ENCODE measurements at places on chromosomes 12 and 14. TPM values are rescaled to one million over a fixed set of nuclear protein-coding genes. Genes with fewer than 3 reads are reported as not detected.
A peak's percentile ranks its signal among the peaks of the same experiment; 100 is the strongest.

DNA sequence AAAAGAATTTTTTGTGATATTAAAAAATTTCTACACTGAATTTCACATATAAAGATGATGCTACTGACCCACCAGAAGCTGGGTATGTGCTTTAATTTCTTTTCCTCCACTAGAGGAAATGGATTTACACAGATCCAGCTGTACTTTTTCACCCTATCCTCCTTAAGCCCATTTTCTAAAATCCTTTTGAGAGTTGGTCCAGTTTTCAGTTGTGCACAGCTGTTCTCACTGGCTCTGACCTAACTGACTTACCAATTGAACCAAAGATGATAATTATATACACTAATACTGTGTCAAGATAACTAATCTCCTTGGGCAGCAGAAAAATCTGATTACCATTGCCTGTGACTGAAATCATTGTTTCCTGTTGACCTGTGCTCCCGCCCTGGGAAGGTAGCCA lies 108.5 kb downstream of the ZFC3H1 start:
- H3K36me3 ChIP-seq: no peaks in the 10 kb centered on the region
- H3K27me3 ChIP-seq: no peaks in the 10 kb centered on the region
- no peak overlapping the region for H3K27ac ChIP-seq
- no peak overlapping the region for H3K4me3 ChIP-seq

Gene KRT78
- not detected for total RNA-seq

Gene EPYC
- total RNA-seq: not detected

Gene MYF6
- not detected for total RNA-seq

DNA sequence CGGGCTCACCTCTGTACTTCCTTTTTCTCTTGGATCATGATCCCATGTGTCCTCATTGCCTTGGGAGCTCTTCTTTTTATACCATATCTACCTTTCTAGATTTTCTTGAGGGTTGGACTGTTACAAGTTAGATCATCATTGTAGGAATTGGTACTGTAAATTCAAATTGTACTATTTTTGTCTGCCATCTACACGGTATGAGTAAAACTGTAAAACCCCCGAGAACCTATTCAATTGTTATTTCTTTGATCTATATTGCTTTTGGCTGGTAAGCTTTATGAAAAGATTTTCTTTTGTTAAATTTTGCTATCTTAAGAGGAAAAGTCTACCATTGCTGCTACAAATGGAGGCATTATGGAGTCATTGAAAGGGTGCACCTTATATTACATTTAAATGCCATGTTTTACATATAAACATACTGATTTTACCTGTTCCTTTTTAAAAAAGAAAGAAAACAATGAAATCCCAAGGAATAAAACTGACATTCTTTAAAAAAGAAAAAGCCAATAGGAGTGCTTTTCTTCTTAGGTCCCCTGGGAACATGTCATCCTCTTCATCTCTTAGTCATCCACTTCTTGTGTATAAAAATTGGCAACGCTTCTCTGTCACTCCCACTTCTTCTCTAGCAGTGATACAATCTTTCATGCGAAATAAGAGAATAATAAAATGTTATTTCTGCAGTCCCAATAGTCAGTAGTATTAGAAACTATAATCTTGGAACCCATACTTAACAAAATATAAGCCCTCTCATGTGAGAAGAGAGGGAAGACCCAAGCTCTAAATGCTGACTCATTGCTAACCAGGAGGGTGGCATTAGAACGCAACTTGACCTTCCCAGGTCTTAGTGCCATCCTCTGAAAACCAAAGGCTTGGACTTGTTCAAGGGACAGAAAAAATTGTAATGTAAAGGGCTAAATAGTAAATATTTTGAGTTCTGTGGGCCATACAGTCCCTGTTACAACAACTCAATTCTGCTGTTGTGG lies 20.4 kb downstream of the RGS6 start:
- no peak overlapping the region for H3K27ac ChIP-seq
- no peaks in the 10 kb centered on the region for H3K27me3 ChIP-seq
- DNase-seq: no peak
- no peaks in the 10 kb centered on the region for H3K4me1 ChIP-seq
- H3K36me3 ChIP-seq: no peaks in the 10 kb centered on the region

DNA sequence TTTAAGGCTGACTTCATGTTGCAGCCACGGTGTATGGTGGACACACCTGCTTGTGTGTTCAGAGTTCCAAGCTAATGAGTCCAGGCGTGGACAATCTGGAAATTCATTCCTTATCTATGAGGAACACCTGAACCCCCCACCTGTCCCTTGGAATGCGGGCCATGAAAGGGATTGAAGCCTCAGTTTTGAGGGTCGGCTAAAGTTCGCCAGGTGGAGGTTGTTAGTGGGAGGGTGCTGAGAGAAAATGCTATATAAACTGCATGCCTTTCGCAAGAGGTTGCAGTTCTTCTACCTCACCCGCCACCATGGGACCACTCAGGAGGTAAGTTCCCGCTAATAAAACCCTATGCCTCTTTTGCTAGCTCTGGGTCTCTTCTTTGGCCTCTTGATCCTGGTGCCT lies 348.0 kb downstream of the BCL11B start:
- H3K36me3 ChIP-seq: no peaks in the 10 kb centered on the region
- no peaks in the 10 kb centered on the region for H3K27me3 ChIP-seq
- H3K4me3 ChIP-seq: no peak overlapping the region

GRCh38 chr12:57533108-57533507 lies 10.5 kb downstream of the MBD6 start:
- no peak for DNase-seq
- no peaks in the 10 kb centered on the region for H3K4me1 ChIP-seq
- peaks cover 70% of the 10 kb centered on the region for H3K36me3 ChIP-seq
- H3K4me3 ChIP-seq: no peak overlapping the region
- H3K27me3 ChIP-seq: no peaks in the 10 kb centered on the region

DNA sequence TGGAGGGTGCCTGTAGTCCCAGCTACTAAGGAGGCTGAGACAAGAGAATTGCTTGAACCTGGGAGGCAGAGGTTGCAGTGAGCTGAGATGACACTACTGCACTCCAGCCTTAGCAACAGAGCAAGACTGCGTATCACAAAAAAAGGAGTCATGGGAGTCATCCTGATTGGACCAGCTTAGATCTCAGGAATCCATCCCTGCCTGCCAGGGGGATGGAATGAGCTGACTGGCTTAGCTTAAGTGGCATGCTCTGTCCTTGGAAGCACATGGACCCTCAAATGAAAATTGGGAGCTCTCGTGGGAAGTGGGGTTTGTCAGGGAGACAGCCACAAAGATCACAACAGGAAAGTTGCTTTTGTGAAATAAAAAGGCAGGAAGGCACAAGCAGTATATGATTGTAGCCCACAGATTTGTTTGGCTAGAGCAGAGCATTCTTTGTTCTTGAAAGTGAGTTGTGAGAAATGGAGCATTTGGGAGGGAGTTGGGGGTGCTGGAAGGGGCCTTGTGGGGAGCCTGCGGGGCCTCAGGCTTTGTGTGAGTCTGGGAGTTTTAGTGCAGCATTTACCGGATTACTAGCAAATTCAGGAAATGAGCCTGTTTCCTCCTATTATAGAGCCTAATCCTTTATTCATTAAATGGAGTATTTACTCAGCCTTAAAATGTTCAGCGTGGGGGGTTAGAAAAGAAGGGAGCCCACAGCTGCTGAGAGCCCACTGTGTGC lies 30.7 kb downstream of the DGLUCY start:
- DNase-seq: peak; percentile 85
- no peak overlapping the region for H3K4me3 ChIP-seq
- no peak overlapping the region for H3K27ac ChIP-seq
- H3K27me3 ChIP-seq: peaks cover 8% of the 10 kb centered on the region
- H3K36me3 ChIP-seq: peaks cover 7% of the 10 kb centered on the region

Gene RAPGEF3
- total RNA-seq: 0.83 TPM

DNA sequence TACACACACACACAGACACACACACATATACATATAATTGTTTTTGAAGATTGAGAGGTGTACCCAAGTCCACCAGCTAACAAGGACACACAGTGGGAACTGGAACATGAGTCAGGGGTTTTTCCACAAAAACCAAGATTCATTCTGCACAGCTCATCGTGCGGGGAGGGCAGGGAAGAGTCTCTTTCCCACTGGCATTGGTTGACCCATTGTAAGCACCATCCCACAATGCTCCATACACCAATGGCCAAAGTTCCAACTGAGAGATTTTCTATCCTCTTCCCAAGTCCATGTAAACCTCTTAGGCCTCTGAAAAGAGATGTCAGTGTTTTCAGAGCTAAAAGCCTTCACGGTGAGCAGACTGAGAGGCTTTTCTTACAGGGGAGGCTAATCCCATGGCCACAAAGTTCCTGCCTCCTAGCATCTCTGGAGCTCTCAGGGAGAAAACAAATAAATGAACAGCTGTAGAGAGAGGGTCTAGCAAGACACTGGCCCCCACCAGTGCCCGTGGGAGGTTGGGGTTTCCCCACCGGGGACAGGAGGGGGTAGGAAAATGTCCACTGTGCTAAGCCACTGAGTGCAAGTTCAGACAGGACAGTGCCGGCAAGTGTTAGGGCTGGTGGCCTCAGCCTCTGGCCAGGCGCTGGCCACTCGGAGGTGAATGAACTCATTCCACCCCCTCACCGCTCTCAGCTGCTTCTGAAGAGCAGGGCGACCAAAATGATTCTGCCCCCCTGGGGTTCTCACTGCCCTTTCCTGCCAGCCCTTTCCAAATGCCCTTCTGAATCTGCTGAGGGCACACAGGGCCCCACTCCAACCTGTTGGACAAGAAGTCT lies 21.5 kb upstream of the TC2N start:
- no peak overlapping the region for H3K27ac ChIP-seq
- peaks cover 2% of the 10 kb centered on the region for H3K4me1 ChIP-seq
- peaks cover 61% of the 10 kb centered on the region for H3K36me3 ChIP-seq

- no peak for DNase-seq
- no peaks in the 10 kb centered on the region for H3K36me3 ChIP-seq
- no peak overlapping the region for H3K27ac ChIP-seq
- peaks cover 64% of the 10 kb centered on the region for H3K27me3 ChIP-seq
- H3K4me1 ChIP-seq: no peaks in the 10 kb centered on the region
- H3K4me3 ChIP-seq: no peak overlapping the region
Observed at GRCh38 chr12:114440270-114441038, 34.5 kb upstream of the TBX5 start.

Gene KRT1
- total RNA-seq: not detected

- H3K27me3 ChIP-seq: no peaks in the 10 kb centered on the region
- no peak for DNase-seq
- H3K4me1 ChIP-seq: peaks cover 27% of the 10 kb centered on the region
- H3K4me3 ChIP-seq: no peak overlapping the region
- no peaks in the 10 kb centered on the region for H3K36me3 ChIP-seq
Observed at GRCh38 chr12:46493150-46493833, 120.7 kb upstream of the SLC38A2 start.

GRCh38 chr12:132615579-132616038 lies 3.0 kb upstream of the P2RX2 start:
- no peak overlapping the region for H3K27ac ChIP-seq
- no peak overlapping the region for H3K4me3 ChIP-seq
- no peaks in the 10 kb centered on the region for H3K4me1 ChIP-seq
- no peak for DNase-seq
- H3K27me3 ChIP-seq: peaks cover 47% of the 10 kb centered on the region
- H3K36me3 ChIP-seq: no peaks in the 10 kb centered on the region

DNA sequence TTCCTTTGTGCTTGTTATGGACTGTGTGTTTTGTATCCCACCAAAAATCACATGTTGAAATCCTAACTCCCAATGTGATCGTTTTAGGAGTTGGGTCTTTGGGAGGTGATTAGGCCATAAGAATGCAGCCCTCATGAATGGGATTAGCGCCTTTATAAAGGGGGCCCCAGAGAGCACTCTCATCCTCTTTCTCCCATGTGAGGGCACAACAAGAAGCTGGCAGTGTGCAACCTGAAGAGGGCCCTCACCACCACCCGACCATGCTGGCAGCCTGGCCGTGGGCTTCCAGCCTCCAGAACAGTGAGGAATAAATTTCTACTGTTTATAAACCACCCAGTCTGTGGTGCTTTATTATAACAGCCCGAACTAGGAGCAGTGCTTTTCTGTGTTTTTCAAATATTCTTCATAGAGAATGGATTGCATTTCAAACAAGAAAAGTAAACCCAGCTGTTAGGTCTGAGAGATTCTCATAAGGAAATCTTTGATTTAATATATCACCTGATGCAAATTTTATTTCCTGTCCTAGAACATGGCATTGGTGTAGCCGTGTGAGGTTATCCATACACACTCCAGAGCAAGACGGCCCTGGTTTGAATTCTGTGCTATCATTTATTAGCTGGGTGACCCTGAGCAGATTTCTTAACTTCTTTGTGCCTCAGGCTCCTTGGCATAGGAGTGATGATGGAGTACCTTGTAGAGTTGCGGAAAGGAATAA lies 27.8 kb downstream of the HSPB8 start:
- H3K27ac ChIP-seq: no peak overlapping the region
- no peaks in the 10 kb centered on the region for H3K36me3 ChIP-seq
- DNase-seq: no peak
- no peak overlapping the region for H3K4me3 ChIP-seq
- no peaks in the 10 kb centered on the region for H3K27me3 ChIP-seq

GRCh38 chr12:76486011-76486410 lies 73.6 kb downstream of the OSBPL8 start:
- no peaks in the 10 kb centered on the region for H3K4me1 ChIP-seq
- no peaks in the 10 kb centered on the region for H3K27me3 ChIP-seq
- no peak for DNase-seq

GRCh38 chr14:92589213-92589852 lies 75.8 kb downstream of the RIN3 start:
- H3K27ac ChIP-seq: no peak overlapping the region
- peaks cover 27% of the 10 kb centered on the region for H3K4me1 ChIP-seq
- H3K36me3 ChIP-seq: no peaks in the 10 kb centered on the region

- H3K4me3 ChIP-seq: no peak overlapping the region
- DNase-seq: no peak
- no peaks in the 10 kb centered on the region for H3K36me3 ChIP-seq
- H3K27me3 ChIP-seq: peaks cover 10% of the 10 kb centered on the region
Observed at GRCh38 chr12:67539946-67540345, 108.6 kb upstream of the DYRK2 start.

Gene MIP
- not detected for total RNA-seq

- H3K4me1 ChIP-seq: no peaks in the 10 kb centered on the region
- H3K36me3 ChIP-seq: no peaks in the 10 kb centered on the region
Observed at GRCh38 chr12:92404259-92404894, 258.7 kb upstream of the BTG1 start.

Gene BATF
- not detected for total RNA-seq

- H3K4me3 ChIP-seq: no peak overlapping the region
- H3K27me3 ChIP-seq: no peaks in the 10 kb centered on the region
- no peak overlapping the region for H3K27ac ChIP-seq
Observed at GRCh38 chr12:115964214-115964613, 313.3 kb downstream of the MED13L start.

Gene RND1
- total RNA-seq: not detected

Gene ING4
- 22.0 TPM for total RNA-seq

Gene MYO1A
- under 0.01 TPM for total RNA-seq

Gene HCAR2
- total RNA-seq: not detected

DNA sequence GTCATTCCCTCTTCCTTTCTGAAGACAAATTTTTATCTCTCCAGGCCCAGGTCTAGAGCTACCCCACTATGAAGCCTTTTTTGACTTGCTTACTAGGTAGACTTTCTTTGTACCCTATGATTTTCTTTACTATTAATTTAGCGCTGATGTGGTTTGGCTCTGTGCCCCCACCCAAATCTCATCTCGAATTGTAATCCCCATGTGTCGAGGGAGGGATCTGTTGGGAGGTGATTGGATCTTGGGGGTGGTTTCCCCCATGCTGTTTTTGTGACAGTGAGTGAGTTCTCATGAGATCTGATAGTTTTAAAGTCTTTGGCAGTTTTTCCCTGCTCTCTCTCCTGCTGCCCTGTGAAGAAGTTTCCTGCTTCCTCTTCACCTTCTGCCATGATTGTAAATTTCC lies 118.1 kb downstream of the SLC38A1 start:
- H3K4me3 ChIP-seq: no peak overlapping the region
- H3K4me1 ChIP-seq: no peaks in the 10 kb centered on the region
- no peaks in the 10 kb centered on the region for H3K36me3 ChIP-seq
- peaks cover 3% of the 10 kb centered on the region for H3K27me3 ChIP-seq
